ENCODE measurements at places on chromosomes 2 and 18.

DNA sequence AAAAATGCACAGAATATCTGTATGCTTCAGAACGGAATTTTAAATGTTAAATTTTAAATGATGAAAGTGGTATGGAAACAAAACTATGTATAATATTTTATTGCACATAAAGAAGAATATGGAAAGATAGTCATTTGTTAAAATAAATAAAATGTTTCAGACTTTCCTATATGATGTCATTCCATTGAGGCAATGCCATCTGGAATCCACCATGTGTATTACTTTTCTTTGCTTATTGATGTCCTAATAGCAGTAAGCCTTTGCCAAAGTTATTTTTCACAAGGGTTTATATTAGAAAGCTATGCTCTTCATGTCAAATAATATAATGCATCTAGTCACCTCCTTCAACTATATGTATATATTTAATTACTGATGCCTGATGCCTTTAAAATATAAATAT, 601.6 kb upstream of the PKDCC start:
- no peak for DNase-seq

- DNase-seq = no peak
These were observed 5.5 kb upstream of the MAP4K4 start for GRCh38 chr2:101692041-101692440.

DNA sequence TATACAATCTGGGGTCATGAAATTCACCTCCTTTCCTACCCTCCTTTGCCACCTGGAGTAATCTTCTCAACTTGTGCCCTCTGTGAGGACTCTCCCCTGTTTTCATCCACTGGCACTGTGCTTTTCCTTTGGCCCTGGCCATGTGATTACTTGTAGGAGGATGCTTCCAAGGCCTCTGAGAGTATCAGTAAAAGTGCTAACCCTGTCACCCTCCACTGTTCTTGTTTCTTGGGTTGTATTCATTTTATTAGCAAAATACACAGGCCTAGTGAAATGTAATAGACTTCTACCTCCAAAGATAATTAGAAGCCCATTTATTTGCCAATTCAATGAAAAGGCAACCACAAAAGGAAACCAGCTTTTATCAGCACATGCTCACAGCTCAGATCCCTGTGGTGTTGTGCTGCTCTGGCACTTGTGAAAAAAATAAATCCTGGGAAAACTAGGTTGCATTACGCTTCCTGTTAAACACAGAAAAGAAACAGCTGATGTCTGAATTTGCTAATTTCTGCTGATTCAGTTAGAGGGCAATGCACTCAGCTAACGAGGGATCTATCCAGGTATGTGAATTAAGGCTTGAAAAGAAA, 357.5 kb upstream of the ETAA1 start:
- no peak for DNase-seq

DNA sequence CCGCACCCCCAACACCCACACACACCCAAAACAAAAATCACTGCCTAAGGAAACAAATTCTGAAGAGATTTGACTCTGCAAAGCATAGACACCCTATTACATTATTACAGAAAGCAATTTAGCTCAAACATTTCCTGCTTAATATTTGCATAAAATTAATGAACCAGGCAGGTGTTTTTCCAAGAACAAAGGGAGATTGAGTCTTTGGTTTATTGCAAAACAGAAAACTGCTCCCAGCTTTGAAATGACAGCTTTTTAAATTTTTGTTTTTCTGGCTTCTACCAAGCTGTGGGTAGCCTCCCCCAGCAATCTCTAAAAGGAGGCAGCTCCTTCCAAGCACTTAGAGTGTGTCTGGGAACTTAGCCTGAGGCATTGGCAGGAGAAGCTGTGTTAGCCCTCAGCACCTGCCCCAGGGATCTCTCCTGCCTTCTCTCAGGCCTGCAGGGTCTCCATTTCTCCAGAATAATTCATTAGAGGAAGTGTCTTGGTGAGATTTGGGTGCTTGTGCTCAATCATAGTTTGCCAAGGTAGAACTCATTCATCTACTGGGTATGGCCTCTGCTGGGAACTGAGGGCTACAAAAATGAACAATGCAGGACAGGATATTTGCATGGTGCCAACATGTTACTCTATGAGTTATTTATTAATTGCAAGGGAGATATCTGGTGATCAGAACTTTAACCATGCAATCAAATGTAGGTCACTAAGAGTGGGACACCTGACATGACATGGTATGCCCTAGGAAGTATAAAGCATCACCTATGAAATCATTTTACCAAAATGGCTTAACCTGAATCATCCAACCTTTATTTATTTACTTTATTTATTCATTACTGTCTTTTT, 58.7 kb downstream of the B3GNT2 start:
- no peak for DNase-seq

GRCh38 chr2:16671760-16672159, 6.1 kb upstream of the CYRIA start:
- DNase-seq = no peak

- DNase-seq = no peak
These were observed 30.7 kb upstream of the CD302 start for GRCh38 chr2:159828738-159829137.

DNA sequence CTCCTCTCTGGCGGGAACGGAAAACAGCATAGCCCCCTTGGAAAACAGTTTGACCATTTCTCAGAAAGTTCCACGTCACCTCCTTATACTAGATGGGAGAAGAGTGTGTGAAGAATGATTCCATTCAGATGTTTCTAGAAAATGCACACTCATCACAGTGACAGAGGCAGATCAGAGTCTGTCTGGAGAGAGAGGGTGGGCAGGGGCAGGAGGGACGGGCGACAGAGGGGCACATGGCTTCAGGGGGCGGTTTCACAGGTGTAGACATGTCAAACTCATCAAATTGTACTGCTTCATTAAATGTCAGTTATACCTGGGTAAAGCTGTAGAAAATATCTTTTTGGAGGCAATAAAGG, 88.8 kb upstream of the TAF1B start:
- no peak for DNase-seq

DNA sequence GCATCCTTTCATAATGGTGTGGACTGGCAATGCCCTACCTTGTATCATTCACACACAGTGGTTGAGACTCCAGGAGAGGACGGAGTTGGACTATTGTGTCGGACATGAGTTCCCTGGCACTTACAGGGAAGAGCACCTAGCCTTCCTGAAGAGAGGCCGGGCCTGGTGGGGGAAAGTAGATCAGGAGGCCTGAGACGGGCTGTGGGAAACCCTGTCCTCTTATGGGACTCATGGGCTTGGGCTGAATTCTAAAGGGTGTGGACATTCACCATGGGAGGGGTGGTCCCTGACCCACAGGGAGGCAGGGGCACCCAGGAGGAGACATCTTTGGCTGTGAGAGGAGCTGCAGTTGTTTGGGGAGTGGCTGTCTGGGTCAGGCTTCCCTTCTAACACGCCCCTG, 286.5 kb downstream of the PHLPP1 start:
- no peak for DNase-seq

DNA sequence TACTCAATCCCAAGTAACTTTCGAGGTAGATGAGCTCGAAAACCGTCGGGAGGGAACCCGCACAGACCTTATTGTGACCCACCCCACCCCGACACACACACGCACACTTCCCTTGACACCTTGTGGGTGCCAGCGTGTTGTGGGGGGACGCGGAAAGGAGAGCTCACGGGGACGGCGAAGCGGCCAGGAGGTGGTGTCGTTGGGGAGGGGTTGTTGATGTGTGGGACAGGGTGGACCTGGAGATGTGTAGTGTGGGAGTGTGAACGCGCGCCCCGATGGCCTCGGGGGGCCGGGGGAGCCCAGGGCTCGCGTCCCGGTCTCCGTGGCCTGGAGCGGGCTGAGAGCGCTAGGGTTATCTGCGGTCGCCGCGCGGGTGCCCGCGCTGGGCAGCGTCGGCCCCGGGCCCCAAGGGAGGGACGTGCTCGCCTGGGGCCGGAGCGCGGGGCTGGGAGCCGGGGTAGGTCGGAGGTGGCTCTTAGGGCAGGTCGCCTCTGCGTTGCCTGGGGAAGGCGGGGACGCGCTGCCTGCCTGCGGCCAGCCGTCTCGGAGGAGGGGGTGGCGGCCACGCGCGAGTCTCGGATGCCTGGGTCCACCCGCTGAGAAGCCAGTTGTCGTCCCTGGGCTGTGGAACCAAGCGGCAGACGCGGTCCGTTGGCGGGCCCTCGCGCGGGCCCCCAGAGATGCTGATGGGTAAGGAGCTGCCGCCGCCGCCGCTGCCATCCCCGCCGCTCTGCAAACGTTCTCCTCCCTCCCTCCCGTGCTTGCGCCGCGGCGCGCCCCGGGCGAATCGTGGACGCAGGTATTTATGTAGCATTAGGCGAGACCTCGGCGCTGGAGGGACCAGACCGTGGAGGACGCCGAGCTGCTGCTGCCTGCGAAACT, 1.6 kb downstream of the KLHL29 start:
- DNase-seq = peak; percentile 28

GRCh38 chr2:27720004-27720551, 51.4 kb upstream of the MRPL33 start:
- peak; percentile 46 for DNase-seq

DNA sequence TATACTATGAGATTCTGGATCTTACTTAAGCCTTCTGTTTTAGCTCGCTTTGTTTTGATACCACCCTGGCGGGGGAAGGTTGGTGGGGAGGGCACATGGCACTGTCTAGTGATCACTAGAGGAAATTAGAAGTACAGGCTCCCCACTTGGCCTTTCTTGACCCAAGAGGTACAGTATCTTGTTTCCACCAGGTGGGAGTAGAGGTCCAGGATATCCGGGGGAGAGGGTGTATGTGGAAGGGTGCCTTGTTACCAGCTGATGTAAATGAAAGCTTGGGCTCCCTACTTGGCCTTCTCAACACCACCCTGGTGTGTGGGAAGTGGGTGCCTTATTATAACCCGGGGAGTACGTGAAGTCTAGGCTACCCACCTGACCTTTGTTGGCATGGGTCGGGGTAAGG, 7.5 kb downstream of the GALNT1 start:
- no peak for DNase-seq

GRCh38 chr18:48580782-48581181, 42.0 kb downstream of the CTIF start:
- DNase-seq = no peak
